ENCODE measurements at places on chromosomes 4 and X.

GRCh38 chr4:114692958-114693357, 94.4 kb downstream of the UGT8 start:
- DNase-seq, result no peak

GRCh38 chrX:3252744-3253143, 93.7 kb downstream of the MXRA5 start:
- DNase-seq, result no peak

- no peak for DNase-seq
Measured at GRCh38 chr4:13484749-13485221, 645 bp upstream of the RAB28 start.

DNA sequence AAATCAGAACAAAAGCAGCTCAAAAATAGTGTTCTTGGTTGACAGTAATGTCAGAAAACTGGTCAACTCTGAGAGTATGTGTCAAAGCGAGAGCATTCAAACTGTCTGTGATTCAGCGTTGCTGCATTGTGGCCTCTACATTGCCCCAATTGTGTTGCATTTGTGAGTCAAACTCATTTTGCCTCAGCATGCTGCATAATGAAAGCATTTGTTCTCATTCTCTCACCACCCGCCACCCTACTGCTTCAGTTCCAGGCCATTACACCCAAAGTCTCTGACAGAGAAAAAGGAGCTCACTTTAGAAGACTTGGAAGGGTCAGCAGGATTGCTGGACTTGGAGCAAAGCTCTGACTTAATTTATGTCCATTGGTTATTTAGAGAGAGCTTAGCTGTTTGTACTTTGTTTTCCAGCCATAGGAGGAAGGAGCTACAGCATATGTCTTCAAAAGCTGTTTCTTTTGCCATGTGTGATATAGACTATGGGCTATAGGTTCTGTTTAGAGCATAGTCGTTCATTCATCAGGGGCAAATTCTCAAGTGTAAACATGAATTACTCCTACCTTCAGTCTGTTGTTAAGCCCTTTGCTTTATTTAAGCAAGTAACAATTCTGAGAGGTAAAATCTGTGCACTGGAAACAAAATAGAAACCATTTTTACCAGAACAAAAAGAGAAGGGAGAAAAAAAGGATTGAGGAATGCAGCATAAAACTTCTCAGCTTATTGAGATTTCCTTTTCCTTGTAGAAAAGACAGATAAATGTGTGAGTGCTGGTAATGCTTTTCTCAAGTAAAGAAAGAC, 153.4 kb upstream of the ANK2 start:
- DNase-seq, result no peak

DNA sequence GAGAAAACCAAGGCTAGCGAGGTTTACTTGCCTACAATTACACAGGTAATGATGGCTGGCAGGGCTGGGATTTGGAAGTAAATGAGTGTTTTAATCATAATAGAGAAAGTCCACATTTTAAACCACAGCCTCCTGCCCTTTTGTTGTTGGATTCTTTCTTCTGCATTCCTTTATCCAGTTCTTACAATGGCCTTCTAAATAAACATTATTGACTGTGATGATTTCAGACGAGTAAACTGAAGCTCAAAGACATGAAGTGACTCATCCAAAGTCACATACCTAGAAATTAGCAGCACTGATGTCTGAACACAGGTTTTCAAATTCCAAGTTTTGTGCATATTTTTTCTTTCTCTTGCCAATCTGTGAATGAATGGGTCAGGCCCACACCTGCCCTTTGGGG, 51.2 kb upstream of the C1QTNF7 start:
- no peak for DNase-seq

DNA sequence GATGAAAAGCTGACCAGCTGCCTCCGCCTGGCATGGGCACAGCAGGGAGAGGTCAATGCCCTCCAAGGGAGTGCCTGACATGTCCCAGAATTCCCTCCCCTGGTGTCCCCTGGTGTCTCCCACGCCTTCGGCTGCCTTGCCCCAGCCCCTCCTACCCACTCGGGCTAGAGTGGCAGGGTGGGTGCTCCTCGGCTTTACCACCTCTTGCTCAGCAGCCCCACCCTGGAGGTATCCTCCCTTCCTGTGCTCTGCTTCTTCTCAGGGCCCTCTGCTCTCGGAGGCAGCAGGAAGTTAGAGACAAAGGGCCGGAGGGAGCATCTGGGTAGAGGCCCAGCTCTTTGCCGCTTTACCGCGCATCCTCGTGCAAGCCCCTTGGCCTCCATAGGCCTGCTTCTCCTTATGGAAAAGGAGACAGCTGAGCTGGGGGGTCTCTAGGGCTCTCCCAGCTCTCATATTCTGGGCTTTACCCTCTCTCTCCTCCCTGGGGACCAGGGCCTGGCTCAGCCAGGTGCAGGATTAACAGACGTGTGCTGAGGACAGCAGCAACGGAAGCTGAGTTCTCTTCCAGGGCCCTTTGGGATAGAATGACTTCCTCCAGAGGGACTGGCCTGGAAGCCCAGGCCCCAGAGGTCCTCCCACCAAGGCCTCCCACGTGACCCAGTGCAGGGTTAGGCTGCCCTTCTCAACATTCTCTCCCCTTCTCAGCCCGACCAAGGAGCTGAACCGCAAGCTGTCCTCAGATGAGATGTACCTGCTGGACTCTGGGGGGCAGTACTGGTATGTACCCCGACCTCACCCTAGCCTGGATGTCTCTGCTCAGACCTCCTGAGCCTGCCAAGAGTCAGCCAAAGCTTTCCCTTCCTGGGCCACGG, 17.2 kb downstream of the XPNPEP2 start:
- DNase-seq, result no peak

DNA sequence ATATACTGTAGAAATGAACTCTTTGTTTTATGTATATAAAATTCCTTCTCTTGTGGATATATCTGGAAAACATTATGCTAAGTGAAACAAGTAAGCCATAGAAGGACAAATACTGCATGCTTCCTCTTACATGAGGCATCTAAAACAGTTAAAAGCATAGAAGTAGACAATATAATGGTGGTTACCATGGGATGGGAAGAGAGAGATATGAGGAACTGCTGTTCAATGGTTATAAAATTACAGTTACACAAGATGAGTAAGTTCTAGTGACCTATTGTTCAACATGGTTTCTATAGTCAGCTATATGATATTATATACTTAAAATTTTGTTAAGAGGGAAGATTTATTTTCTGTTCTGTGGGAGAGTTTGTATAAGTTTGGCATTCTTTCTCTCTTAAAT, 43.4 kb downstream of the HTRA3 start:
- no peak for DNase-seq

- DNase-seq, result no peak
Measured at GRCh38 chr4:140286456-140286855, 87.0 kb upstream of the SCOC start.

DNA sequence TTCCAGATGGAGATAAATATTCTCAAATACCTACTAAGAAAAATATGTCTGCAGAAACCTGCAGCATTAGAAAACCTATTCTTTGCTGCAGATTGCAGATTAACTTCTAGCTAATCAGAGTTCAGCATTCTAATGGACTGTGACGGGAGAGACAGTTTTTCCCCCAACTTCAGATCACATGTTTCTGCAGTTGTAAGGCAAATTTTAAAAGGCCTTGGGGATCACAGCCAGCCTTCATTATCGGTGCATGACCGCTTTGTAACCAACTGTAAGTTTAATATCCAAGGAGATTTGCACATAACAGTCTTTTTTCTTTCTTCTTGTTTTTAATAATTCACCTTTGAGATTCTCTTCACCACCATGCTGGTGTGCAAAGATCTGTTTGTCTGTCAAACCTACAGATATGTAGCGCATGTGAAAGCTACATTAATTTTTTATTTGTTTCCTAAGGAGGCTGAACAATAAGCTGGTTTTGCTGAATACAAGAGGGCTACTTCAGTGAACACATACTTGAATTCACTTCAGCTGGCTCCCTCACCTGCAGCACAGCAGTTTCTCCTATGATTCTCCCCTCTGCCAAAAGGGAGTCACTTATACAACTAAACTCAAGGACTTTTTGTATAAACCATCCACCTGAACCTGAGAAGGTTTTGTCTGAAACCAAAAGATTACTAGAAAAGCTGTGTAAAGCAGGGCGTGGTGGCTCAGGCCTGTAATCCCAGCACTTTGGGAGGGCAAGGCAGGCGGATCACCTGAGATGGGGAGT, 488.5 kb downstream of the RPA4 start:
- DNase-seq, result no peak

DNA sequence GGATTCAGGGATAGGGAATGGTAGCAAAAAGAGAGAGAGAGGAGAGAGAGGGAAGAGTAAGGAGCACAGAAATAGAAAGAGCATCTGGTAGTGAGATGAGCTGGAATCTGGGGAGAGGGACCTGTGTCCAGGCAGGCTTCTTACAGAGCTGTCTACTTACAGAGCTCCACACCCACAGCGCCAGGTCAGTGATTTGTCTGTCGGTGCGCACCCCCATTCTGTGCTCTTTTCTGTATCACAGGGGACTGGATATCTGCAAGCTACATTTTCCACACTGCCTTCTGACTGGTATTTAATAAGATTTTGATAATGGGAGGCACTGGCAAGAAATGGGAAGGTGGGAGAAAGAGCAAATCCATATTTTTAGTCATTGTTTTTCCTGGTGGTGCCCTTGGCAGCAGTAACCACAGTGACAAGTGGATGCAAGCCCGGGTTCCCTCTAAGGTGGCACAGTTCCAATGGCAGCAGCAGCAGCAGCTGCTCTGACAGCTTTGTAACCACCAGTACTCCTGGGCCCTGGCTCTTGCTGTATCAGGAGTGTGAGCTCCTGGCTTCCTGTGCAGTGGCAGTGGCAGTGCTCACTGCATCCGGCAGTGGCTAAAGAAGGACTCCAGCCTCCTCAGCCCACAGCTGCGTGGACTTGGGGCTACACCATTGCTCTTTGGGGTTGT, 300.5 kb downstream of the TRIML1 start:
- DNase-seq, result no peak

- DNase-seq, result no peak
Measured at GRCh38 chrX:49610718-49611310, 12.0 kb downstream of the GAGE1 start.

Measured in activated CD4-positive, alpha-beta T cell treated with anti-CD3 and anti-CD28 coated beads, Interleukin-2, amount 50 U/mL, for 24 hours (primary cell).